Dermis microvascular lymphatic vessel endothelial cell (primary cell): ENCODE measurements at places on chromosomes 4 and X. TPM values are rescaled to one million over a fixed set of nuclear protein-coding genes. Genes with fewer than 3 reads are reported as not detected.

Gene GLOD5
- total RNA-seq: not detected in 2 replicates

Gene VEGFC
- 0.76 and 0.77 TPM in 2 replicates for total RNA-seq

Gene GSPT2
- 3.2 and 3.9 TPM in 2 replicates for total RNA-seq

Gene NKX3-2
- total RNA-seq: under 0.01 TPM in 2 replicates

Gene FGB
- total RNA-seq: not detected in 2 replicates

Gene CLDN2
- total RNA-seq: not detected in 2 replicates

Gene IL13RA2
- 0.13 and 1.0 TPM in 2 replicates for total RNA-seq

Gene PDE6B
- total RNA-seq: 3.2 and 9.5 TPM in 2 replicates

Gene LONRF3
- 21.1 and 38.4 TPM in 2 replicates for total RNA-seq

Gene ADH1A
- total RNA-seq: not detected in 2 replicates

Gene GPR82
- total RNA-seq: not detected in 2 replicates

Gene ELF4
- total RNA-seq: 9.8 and 14.3 TPM in 2 replicates

Gene FIP1L1
- 40.6 and 46.3 TPM in 2 replicates for total RNA-seq

Gene XAGE1A
- not detected in 2 replicates for total RNA-seq

Gene EDNRA
- 0.38 TPM in 1 of 2 replicates, not detected in the other for total RNA-seq

Gene CRMP1
- 0.13 and 1.5 TPM in 2 replicates for total RNA-seq

Gene CD38
- total RNA-seq: 3.6 and 44.6 TPM in 2 replicates

Gene KIT
- total RNA-seq: 1.2 and 3.7 TPM in 2 replicates
